ENCODE measurements at places on chromosomes 4 and X.

DNA sequence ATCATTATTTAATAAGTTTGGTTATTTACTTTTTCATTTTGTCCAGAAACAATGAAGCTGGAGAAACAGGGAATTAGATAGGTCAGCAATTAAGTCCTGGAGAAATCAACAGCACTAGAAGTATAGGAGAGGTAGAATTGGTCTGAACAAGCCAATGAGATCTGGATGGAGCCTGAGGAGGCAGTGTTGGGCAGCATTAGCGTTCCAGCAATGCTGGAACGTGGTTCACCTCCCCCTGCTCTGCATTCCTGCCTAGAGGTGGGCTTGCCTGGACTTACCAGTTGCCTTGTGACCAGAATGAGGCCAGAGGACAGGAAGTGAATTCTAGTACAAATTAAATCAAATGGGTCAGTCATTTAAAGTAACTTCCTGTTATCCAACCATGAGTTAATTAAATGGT, 4.6 kb downstream of the RASSF6 start:
- DNase-seq = no peak
- H3K4me1 ChIP-seq = peaks cover 8% of the 10 kb centered on the region
- no peak overlapping the region for H3K27ac ChIP-seq
- H3K36me3 ChIP-seq = no peaks in the 10 kb centered on the region

DNA sequence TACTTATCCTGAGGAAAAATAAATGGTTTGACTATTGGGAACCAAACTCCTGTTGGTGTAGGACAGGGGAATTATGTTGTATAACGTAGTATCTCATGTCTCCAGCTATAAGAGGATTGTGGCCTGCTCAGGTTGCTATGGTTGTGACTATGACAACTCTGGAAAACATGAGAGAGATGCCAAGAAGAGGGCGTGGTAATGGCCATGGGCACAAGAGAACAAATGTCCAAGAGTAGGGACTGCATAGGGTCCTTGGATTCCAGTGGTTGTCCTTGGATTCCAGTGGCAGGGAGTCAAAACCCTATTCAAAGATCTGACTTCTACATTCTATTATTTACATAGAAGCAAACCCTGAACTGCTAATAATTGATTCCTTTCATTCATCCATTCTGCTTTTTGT, 6.8 kb upstream of the MOB1B start:
- no peaks in the 10 kb centered on the region for H3K27me3 ChIP-seq
- no peaks in the 10 kb centered on the region for H3K4me1 ChIP-seq
- DNase-seq = no peak
- no peaks in the 10 kb centered on the region for H3K36me3 ChIP-seq

DNA sequence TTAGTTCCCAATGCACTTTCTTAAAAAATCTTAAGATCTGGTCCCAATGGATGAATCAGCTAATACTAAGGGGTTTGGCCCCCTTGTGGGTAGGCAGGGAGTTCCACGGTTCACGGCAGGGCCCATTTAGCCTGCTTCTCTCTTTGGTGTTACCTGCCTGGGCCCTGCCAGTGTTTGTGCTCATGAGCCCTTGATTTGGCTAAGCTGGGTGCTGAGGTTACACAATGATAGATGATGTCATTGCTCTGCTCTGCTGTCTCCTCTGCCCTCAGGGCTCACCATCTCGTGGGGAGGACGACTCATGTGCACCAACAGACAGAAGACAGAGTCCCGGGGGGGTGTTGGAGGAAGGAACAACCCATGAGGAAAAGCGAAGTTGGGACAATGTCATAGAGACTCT, 24.4 kb downstream of the RTL5 start:
- H3K27me3 ChIP-seq = peaks cover 13% of the 10 kb centered on the region
- H3K27ac ChIP-seq = no peak overlapping the region
- DNase-seq = no peak
- no peak overlapping the region for H3K4me3 ChIP-seq
- no peaks in the 10 kb centered on the region for H3K36me3 ChIP-seq

GRCh38 chr4:100060765-100061416, 110.8 kb upstream of the H2AZ1 start:
- H3K4me3 ChIP-seq = no peak overlapping the region
- no peaks in the 10 kb centered on the region for H3K36me3 ChIP-seq
- DNase-seq = no peak
- peaks cover 7% of the 10 kb centered on the region for H3K27me3 ChIP-seq
- H3K27ac ChIP-seq = no peak overlapping the region
- H3K4me1 ChIP-seq = no peaks in the 10 kb centered on the region

DNA sequence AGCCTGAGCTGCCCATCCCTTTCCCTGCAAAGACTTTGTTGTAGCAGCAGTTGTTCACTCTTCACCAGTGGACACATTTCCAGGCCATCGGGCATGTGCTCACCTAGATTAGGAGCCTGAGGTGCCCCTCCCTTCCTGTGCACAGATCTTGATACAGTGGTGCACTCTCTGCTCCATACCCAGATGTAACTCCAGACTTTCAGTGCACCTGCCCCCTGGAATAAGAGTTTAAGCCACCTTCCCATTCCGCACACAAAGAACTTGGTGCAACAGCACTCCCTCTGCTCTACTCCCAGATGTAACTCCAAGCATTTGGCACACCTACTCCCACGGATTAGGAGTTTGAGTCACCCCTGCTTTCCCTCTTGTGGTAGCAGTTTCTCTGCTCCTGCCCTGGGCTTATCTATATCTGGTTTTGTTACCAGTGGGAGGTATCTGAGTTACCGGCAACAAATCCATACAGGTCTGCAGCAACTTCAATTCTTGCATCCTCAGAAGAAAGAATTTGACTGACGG, 36.0 kb upstream of the PLK4 start:
- peaks cover 29% of the 10 kb centered on the region for H3K36me3 ChIP-seq
- H3K27ac ChIP-seq = no peak overlapping the region
- H3K4me1 ChIP-seq = no peaks in the 10 kb centered on the region
- DNase-seq = no peak
- H3K4me3 ChIP-seq = no peak overlapping the region

DNA sequence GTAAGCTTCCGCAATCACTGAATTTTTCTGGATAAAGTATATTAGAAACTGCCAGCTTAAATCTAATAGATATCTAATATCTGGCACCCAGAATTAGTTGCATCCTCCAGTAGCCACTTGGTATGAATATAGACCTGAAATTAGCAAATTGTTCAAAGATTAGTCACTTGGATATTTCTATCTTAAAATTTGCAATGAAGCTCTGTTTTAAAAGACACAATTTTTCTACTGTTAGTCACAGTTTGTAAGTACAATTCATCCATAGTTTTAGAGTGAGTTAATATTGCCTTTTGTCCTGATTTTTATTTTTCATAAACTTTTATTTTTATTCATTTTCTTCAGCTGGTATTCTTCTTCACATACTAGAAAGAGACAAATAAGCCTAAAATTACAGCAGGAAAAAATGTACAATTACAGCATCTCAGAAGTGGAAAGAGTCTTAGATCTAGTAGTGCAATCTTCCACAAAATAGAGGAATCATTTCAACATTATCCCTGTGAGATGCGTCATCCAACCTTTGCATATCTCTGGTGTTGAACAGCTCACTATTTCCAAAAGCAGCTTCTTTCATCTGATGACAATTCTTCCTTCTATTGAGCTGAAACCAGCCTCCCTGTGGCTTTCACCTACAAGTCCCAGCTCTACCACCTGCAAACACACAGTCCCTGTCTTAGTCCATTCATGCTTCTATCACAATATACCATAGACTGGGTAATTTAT, 190.0 kb upstream of the AR start:
- H3K4me1 ChIP-seq = no peaks in the 10 kb centered on the region
- no peak overlapping the region for H3K27ac ChIP-seq
- no peak overlapping the region for H3K4me3 ChIP-seq
- no peaks in the 10 kb centered on the region for H3K27me3 ChIP-seq

- H3K27ac ChIP-seq = no peak overlapping the region
- DNase-seq = peak; percentile 77
- H3K4me3 ChIP-seq = no peak overlapping the region
Observed at GRCh38 chrX:135740681-135741149, 27.3 kb downstream of the CT45A1 start.

- no peak overlapping the region for H3K27ac ChIP-seq
- H3K4me3 ChIP-seq = no peak overlapping the region
- peaks cover 4% of the 10 kb centered on the region for H3K27me3 ChIP-seq
- no peaks in the 10 kb centered on the region for H3K4me1 ChIP-seq
Observed at GRCh38 chr4:86329431-86329830, 30.4 kb downstream of the MAPK10 start.

DNA sequence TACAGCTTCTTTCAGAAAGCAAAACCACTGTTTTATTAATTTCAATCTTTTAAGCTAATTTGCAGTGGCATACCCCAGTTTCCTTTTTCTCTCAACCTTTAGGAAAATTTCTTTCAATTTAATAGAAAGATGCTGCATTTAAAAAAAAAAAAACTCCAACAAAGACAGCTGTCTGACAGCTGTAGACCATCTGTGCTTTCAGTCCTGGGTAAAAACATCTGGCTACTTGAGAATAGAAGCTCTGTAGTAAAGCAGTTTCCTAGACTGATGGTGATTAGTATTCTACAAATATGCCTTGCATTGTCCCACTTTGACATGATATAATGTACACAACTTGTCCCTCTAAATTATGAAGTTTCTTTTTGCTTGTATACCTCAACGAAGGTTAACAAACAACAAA, 197.8 kb downstream of the EDA start:
- no peak for DNase-seq
- H3K36me3 ChIP-seq = no peaks in the 10 kb centered on the region
- no peak overlapping the region for H3K27ac ChIP-seq
- H3K27me3 ChIP-seq = no peaks in the 10 kb centered on the region

DNA sequence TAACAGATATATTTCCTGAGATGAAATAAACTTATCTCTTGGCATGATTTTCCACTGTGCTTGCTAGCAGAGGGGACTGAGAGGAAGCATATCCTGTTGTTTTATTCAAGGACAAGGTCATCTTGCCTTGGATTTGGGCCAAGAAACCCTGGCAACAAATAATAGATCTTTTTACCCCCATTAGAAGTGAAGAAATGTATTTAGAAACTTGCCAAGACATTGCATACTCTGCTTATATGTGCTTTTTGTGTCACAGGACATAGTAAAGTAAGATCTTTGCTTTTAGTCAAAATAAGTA, 170.2 kb downstream of the RAPGEF2 start:
- no peaks in the 10 kb centered on the region for H3K27me3 ChIP-seq
- peaks cover 9% of the 10 kb centered on the region for H3K36me3 ChIP-seq
- no peak overlapping the region for H3K4me3 ChIP-seq
- H3K4me1 ChIP-seq = peaks cover 11% of the 10 kb centered on the region
- H3K27ac ChIP-seq = no peak overlapping the region

GRCh38 chr4:29079260-29079659, 1640.9 kb upstream of the PCDH7 start:
- H3K36me3 ChIP-seq = no peaks in the 10 kb centered on the region
- no peaks in the 10 kb centered on the region for H3K27me3 ChIP-seq
- H3K4me3 ChIP-seq = no peak overlapping the region
- no peaks in the 10 kb centered on the region for H3K4me1 ChIP-seq

GRCh38 chr4:185904381-185904780, 92.4 kb upstream of the SORBS2 start:
- no peak for DNase-seq
- no peaks in the 10 kb centered on the region for H3K4me1 ChIP-seq
- H3K4me3 ChIP-seq = no peak overlapping the region
- H3K27ac ChIP-seq = no peak overlapping the region
- no peaks in the 10 kb centered on the region for H3K27me3 ChIP-seq

DNA sequence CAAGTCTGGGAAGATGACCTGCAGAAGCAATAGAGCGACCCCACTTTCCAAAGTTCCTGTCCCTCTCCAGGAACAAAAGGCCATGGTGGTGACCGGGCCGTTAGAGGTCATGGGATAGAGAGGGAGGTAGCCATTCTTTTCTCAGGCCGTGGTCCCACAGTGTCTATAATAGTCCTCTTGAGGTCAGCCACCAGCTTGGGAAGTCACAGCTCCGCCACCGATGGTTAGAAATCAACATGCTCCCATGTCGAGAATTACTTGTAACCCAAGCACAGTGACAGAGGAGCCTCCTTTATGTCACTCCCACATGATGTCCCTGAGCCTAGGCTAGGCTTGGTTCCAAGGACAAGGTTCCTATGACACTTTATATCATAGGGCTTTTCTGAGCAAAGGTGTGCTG, 48.3 kb upstream of the CBR4 start:
- no peaks in the 10 kb centered on the region for H3K36me3 ChIP-seq
- no peak for DNase-seq
- no peak overlapping the region for H3K4me3 ChIP-seq
- H3K4me1 ChIP-seq = no peaks in the 10 kb centered on the region

DNA sequence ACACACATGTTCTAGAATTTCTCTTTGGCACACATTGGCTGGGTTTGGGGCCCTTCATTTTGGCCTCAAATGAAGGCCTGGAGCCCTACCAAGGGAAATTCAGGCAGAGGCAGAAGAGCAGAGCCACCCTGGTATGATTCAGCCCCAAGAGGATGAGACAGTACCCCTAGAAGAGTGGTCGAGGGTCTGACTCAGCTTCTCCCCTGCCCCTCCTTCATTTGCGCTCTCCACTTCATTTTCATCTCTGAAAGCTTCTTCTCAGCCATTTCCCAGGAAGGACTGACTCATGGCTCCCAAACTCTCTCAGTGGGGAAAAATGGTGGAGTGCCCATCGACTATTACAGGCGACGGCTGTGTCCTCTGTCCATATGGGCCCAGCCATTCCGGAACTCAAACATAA, 43.5 kb downstream of the MAMLD1 start:
- peaks cover 18% of the 10 kb centered on the region for H3K4me1 ChIP-seq
- no peak overlapping the region for H3K27ac ChIP-seq
- H3K36me3 ChIP-seq = no peaks in the 10 kb centered on the region
- no peak for DNase-seq
- H3K4me3 ChIP-seq = no peak overlapping the region

DNA sequence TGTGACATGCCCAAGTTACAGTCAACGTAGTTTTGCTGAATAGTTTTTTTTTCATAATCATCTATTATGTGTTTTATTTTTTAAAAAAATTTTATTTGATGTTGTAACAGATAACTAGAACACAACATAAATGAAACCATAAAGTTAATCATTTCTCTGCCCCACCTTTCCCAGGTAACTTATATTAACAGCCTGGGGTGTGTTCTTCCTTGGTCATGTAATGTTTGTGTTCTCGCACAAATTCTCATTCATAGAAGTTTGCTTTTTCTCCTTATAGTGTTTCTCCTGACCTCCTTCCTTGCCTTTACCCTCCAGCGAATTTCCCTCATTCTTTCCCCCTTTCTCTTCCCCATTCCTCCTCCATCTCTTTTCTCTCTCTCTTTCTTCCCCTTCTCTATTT, 214.8 kb downstream of the SOWAHB start:
- peaks cover 22% of the 10 kb centered on the region for H3K27me3 ChIP-seq
- DNase-seq = no peak
- no peak overlapping the region for H3K4me3 ChIP-seq
- no peaks in the 10 kb centered on the region for H3K36me3 ChIP-seq
- H3K27ac ChIP-seq = no peak overlapping the region

- H3K4me1 ChIP-seq = peaks cover 55% of the 10 kb centered on the region
- H3K4me3 ChIP-seq = no peak overlapping the region
Observed at GRCh38 chr4:39710098-39710896, 12.4 kb downstream of the UBE2K start.

All from activated CD4-positive, alpha-beta T cell treated with anti-CD3 and anti-CD28 coated beads for 36 hours (primary cell).